ENCODE measurements at places on chromosomes 4 and X.

GRCh38 chr4:26331380-26331950, 10.7 kb downstream of the RBPJ start:
- no peak for DNase-seq

GRCh38 chr4:30495651-30496310, 224.4 kb upstream of the PCDH7 start:
- no peak for DNase-seq

DNA sequence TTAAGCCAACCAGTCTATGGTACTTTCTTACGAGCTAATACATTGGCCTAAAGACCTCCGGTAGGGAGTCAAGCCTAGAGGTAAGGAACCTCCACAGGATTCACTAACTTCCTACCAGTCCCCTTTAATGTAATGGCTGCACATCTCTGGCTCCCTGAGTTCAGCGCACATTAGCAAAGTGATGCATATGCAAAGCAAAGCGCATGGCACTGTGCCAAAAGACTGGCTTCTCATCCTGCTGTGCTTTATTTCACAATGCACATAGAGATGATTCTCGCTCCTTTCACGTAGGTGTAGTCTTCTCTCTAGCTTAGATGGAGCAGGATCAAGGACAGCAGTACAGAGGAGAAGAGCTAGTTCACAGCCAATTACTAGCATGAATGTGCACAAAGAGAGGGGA, 14.6 kb upstream of the CLTRN start:
- peak; percentile 10 for DNase-seq

DNA sequence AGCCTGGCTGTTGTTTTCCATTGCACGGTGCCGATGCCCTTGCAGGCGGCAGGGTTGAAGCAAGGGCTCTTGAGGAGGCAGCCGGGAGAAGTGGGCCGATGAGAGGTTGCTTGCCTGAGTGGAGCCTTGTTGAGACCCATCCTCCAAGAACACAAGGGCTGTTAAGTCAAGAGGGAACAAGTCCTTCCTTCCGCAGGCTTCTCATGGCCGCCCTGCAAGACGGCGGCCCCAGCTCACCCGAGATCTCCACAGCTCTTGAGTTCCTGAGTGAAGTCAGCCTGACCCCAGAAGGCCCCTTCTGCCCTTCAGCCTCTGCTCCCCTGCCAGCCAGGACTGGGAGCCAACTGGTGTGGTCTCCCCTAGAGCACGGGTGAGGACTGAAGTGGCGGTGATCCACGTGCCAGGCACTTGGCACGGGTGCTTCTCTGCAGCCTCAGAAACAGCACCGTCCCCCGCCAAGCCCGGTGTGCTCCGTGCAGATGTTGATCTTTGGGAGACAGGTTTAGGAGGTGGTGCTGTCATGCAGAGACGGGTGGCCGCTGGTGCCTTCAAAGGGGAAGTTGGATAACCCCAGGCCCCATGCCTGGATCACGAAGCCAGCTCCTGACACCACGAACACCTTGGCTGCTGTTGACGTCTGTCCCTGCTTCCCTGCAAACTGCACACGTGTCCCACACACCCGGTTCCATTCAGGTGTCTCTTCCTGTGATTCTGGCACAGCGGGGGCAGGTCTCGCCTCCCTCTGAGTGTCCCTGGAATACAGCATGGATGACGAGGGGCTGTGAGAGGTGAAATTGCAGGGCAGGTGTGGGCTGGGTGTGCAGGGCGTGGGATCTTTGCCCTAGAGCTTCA, 164.4 kb upstream of the PSAPL1 start:
- DNase-seq: no peak

DNA sequence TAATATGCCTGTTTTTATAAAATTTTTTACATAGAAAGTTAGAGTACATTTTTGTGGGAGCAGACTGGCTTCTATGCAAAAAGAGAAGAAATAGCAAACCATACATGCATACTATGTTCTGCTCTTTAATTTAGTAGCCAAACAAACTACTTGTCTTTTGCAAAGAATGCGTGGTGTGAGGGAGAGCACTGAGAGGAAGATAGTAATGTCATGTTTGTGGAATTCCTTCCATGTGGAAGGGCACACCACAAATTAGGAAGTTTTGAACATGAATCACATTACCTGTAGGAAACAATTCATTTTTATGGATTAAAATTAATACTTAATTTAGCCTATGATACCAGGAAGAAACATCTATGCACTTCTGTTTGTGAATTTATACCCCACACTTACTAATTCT, 1529.1 kb upstream of the ADGRL3 start:
- DNase-seq: no peak

GRCh38 chr4:69075061-69075792, 21.0 kb upstream of the UGT2B7 start:
- no peak for DNase-seq

GRCh38 chrX:109974906-109975655, 27.8 kb upstream of the TMEM164 start:
- peak; percentile 5 for DNase-seq

DNA sequence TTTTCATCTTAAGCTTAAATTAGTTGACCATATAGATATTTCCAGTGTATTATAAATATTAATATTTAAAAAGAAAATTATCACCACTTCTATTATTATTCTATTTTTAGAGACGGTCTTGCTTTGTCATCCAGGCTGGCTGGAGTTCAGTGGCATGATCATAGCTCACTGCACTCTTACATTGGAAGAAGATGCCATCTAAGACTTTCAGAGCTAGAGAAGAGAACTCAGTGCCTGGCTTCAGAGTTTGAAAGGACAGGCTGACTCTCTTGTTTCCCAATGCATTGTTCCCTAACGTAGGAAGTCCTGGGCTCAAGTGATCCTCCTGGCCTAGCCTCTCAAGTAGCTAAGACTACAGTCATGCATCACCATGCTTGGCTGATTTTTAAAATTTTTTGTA, 75.9 kb downstream of the FIP1L1 start:
- no peak for DNase-seq

- DNase-seq: no peak
Measured at GRCh38 chr4:7759216-7759615, 180.4 kb downstream of the AFAP1 start.

DNA sequence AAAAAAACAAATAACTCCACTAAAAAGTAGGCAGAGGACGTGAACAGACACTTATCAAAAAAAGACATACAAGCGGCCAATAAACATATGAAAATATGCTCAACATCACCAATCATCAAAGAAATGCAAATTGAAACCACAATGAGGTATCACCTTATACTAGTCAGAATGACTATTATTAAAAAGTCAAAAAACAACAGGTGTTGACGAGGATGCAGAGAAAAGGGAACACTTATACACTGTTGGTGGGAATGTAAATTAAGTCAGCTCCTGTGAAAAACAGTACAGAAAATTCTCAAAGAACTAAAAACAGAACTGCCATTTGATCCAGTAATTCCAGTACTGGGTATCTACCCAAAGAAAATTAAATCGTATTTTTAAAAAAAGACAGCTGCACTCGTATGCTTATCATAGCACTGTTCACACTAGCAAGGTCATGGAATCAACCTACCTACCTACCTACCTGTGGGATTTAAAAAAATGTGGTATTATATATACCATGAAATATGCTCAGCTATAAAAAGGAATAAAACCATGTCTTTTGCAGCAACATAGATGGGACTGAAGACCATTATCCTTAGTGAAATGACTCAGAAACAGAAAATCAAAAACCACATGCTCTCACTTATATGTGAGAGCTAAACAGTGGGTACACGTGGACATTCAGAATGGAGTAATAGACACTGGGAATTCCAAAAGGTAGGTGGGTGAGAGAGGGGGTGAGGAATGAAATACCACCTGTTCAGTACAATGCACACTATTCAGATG, 24.8 kb upstream of the PTPN13 start:
- DNase-seq: no peak

- DNase-seq: peak; percentile 78
Measured at GRCh38 chr4:183504930-183505610, at the start of gene ING2. Gene ING2 (plus strand): TSS chr4:183505058. CDS start chr4:183505196, 138 bp downstream.
